ENCODE measurements at places on chromosomes 2 and 18. TPM values are rescaled to one million over a fixed set of nuclear protein-coding genes. Genes with fewer than 3 reads are reported as not detected.

NYAP2 gene
- 0.96 TPM for total RNA-seq

ERBB4 gene
- total RNA-seq, result 5.5 TPM

FEV gene
- not detected for total RNA-seq

VSNL1 gene
- 7.7 TPM for total RNA-seq

- DNase-seq, result no peak
Measured at GRCh38 chr18:36457683-36458082, 160.2 kb downstream of the FHOD3 start.

GRCh38 chr2:31945572-31945935 lies 65.3 kb downstream of the MEMO1 start:
- no peak for DNase-seq

DNA sequence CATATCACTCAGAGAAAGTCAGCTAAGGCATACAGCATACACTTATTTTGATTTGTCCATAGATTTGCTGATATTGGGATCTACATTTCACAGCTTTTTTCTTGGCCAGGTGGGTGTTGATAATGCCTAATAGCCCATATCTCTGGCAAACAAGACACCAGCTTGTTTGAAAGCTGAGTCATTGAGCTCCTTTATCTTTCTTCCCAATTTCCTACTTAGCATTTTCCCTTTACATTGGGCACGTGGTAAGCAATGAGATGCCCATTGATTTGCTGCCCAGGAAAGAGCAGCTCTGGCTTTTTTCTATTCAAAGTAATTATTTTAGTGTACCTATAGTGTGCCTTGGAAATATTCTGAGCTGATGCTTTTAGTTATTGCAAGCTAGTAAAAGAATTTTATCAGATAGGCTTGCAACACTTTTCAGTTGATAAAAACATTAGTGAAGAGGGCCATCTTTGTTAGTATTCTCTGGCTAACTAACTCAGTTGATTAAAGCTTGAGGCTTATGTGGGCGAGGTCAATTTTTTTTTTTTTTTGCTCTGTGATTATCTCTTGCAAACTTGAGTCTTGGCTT lies 79.6 kb downstream of the OSBPL6 start:
- DNase-seq, result no peak

GRCh38 chr2:153227981-153228380 lies 250.6 kb downstream of the RPRM start:
- peak; percentile 67 for DNase-seq

DNA sequence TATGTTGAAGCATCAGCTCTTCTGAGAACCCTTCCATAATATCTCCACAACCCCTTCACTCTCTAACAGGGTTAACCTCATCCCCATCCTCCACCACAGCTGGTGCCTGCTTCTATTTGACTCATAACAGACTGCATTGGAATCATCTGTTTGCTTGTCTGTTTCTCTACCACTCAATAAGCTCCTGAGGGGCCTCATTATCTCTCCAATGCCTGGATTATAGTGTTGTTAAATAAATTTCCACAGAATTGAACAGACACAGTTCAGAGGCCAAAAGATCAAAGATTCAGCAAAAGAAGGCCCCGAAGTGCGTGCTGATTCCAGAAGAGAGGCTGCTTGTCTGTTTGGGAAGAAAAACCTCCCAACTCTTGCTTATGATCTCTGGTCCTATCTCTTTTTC lies 33.7 kb upstream of the FAM98A start:
- DNase-seq, result no peak

GRCh38 chr2:241820625-241821384 lies 11.8 kb downstream of the NEU4 start:
- DNase-seq, result no peak

GRCh38 chr18:35625232-35625631 lies 43.7 kb downstream of the GALNT1 start:
- no peak for DNase-seq

Measured in umbilical cord (tissue), 2 donors.